ENCODE measurements at places on chromosomes 3 and 15. TPM values are rescaled to one million over a fixed set of nuclear protein-coding genes. Genes with fewer than 3 reads are reported as not detected.
A peak's percentile ranks its signal among the peaks of the same experiment; 100 is the strongest.

GRCh38 chr15:77617476-77618230, 15.1 kb downstream of the LINGO1 start:
- no peak for DNase-seq

- DNase-seq, result no peak
These were observed 278.1 kb downstream of the ULK4 start for GRCh38 chr3:41683666-41684350.

DNA sequence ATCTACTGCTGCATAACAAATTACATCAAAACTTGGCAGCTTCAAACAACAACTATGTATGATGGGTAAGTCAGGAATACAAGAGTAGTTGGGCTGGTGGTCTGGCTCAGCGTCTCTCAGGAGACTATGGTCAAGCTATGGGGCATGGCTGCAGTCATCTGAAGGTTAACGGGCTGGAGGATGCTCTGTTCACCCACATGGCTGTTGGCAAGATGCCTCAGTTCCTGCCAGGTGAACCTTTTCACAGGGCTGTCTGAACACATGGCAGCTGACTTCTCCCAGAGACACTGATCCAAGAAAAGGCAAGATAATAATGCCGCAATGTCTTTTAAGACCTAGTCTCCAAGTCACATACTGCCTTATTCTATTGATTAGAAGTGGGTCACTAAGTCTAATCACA, 63.7 kb downstream of the GPR176 start:
- DNase-seq, result no peak

DNA sequence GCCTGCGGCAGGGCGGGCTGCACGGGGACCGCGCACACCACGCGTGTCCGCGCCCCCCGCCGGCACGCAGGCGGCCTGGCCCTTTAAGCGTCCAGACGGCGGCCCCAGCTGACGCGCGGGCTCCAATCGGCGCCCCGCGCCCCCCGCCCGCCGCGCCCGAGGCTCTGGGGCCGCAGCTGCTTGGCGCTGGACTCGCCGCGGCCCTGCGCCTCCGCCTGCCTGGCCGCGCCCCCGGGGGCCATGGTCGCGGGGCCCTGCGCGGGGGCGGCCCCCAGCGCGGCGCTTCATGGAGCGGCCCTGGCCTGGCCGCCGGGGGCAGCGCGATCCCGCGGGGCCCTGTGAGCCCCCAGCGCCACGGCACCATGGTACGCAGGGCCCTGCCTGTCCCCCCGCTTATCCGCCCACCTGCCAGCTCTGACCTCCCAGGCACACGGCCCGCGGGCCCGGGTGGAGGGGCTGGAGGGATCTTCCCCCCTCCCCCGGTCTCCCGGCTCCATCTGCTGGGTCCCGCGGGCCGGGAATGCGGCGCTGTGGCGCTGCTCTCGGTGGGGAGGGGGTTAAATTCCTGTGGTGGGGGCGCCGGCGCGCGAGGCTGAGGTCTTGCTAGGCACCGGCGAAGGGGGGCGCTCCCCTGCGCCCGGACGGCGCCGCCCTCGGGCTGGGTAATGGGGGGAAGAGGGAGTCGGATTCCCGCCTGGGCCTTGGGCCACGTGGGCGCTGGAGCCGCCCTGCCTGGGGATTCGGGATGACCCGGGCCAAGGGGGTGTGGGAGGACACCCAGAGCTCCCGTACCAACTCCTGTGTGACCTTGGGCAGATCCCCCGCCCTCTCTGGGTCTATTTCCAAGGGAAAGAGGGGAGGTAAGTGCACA, 1.1 kb downstream of the ZBTB47 start:
- peak; percentile 71 for DNase-seq

DNA sequence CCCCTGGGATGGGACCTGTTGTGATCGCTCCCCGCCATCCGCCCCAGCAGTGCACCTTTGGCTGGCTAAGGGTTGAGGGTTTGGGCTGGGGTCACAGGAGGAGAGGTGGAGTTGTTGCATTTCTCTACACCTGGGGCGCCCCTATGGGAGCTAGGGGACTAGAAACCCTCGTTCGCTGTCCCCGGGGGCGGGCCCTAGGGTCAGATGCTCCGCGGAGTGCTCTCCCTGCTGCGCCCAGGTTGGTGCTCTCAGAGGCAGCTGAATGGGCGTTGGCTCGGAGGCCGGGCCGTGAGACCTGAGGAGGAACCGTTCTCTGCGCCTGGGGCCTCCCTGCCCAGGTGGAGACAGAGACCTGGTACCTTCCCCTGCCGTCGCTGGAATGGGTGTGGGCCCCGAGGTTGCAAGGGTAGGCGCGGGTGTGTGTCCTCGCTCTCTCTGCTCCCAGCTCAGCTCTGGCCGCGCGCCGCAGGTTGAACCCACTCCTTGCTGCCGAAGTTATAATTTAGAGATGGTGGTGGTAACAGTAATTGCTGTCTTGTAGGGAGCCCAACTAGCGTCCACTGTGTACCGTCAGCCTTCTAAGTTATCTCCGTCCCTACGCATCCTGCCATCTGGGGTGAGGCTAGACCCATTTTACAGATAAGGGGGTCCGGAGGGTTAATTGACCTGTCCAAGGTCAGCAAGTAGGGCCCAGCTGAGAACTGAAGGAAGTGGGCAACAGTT, 965 bp downstream of the FLNB start:
- DNase-seq, result peak; percentile 46

GRCh38 chr3:7962301-7962700, 539.3 kb upstream of the LMCD1 start:
- no peak for DNase-seq

DNA sequence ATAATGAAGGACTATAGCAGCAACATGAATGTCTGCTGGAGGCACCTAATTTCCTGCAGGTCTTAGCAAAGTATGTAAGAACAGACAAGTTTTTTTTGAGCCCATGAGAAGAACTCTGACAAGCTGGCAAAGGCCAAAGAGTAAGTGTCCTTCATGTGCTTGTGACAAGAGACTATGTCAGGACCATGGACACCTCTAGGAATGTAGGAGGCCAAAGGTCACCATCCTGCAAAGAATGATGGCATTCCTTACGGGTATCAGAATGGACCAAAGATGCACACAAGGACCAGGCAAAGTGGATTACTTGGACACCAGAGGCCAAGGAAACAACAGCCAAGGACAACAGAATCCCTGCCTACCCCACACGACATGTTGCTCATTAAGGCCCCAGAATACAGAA, 858.5 kb upstream of the CFAP20DC start:
- DNase-seq, result no peak

The CCPG1 gene
- total RNA-seq, result 130 TPM

The KCNAB1 gene
- total RNA-seq, result 19.3 TPM

Measured in thyroid gland (tissue), 4 donors.